Epithelial cell of alveolus of lung (primary cell): ENCODE measurements at places on chromosomes 3 and 15. TPM values are rescaled to one million over a fixed set of nuclear protein-coding genes. Genes with fewer than 3 reads are reported as not detected.

The NMB gene
- total RNA-seq, result 6.5 and 10.9 TPM in 2 replicates

The PAQR9 gene
- 0.13 TPM in 1 of 2 replicates, not detected in the other for total RNA-seq

The SH3GL3 gene
- 0.78 TPM in 1 of 2 replicates, not detected in the other for total RNA-seq

The LSAMP gene
- total RNA-seq, result 1.6 and 16.1 TPM in 2 replicates

The UPK1B gene
- total RNA-seq, result 0.91 TPM in 1 of 2 replicates, not detected in the other

The CX3CR1 gene
- total RNA-seq, result 0.08 TPM in 1 of 2 replicates, not detected in the other

The LTF gene
- total RNA-seq, result not detected in 2 replicates

The RBM6 gene
- 19.0 and 42.1 TPM in 2 replicates for total RNA-seq

The CTDSPL2 gene
- total RNA-seq, result 36.1 and 49.3 TPM in 2 replicates

The CLDN1 gene
- total RNA-seq, result 0.16 and 12.4 TPM in 2 replicates

The EFHB gene
- total RNA-seq, result 1.4 TPM in 1 of 2 replicates, not detected in the other

The MFSD1 gene
- total RNA-seq, result 45.8 and 49.9 TPM in 2 replicates

The SLC7A14 gene
- under 0.01 and 2.5 TPM in 2 replicates for total RNA-seq

The WDR93 gene
- under 0.01 and 0.16 TPM in 2 replicates for total RNA-seq
